ENCODE measurements at places on chromosomes 7 and 10. TPM values are rescaled to one million over a fixed set of nuclear protein-coding genes. Genes with fewer than 3 reads are reported as not detected.

Gene ATRNL1
- total RNA-seq, result 1.2 TPM

Gene LARP4B
- total RNA-seq, result 98.2 TPM

GRCh38 chr10:131772441-131772840, 128.4 kb upstream of the PPP2R2D start:
- no peaks in the 10 kb centered on the region for H3K36me3 ChIP-seq
- DNase-seq, result no peak
- H3K27me3 ChIP-seq, result peaks cover 4% of the 10 kb centered on the region
- no peaks in the 10 kb centered on the region for H3K4me1 ChIP-seq
- no peak overlapping the region for H3K4me3 ChIP-seq

Gene LRRC17
- 0.34 TPM for total RNA-seq

DNA sequence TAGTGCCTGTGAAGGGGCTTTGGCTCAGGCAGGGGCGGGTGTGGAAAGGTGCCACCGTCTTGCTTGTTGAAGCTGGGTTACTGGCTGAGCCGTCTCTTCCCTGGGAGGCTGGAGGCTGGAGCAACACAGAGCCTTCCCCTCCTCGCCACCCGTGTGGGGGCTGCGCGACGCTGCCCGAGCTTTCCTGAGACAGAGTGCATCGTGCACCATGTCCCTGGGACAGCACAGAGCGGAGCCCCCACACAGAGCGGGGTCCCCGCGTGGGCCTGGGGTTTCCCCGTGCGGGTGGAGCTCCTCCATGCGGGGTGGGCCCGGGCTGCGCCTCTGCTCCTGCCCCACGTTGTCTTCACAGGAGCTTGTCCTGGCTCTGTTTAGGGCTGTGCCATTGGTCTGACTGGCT, 69.9 kb downstream of the INPP5A start:
- H3K36me3 ChIP-seq, result peaks cover 19% of the 10 kb centered on the region
- H3K4me1 ChIP-seq, result peaks cover 23% of the 10 kb centered on the region
- no peak overlapping the region for H3K27ac ChIP-seq

Gene FXYD4
- total RNA-seq, result not detected

DNA sequence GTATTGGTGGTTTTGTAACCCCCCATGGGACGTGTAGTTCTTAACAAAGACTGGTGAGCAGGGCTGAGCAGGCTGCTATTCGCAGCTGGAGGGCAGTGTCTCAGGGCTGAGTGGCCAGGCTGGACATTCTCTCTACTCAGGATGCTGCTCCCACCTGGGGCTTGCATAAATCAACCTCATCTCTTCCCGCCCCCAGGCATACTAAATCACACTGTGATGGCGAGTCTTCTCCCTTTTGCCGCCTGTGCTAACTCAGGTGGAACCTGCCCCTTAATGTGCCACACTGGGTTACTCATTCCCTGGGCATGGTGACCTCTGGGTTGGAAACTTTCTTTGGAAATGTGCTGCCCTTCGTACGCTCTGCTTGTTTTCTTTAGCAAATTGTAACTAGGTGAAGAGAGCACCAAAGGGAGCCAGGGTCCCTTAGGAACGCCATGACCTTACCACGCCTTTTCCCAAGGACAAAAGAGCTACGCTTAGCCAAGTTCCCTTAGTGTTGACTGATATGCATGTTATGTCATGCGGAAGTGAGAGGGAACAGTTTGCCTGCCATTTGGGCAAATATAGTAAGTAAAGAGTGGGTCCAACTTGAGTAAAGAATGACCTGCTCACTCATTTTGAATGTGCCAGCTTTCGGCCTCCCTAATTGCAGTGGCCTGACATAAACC, 40.4 kb upstream of the COBL start:
- no peak overlapping the region for H3K27ac ChIP-seq
- no peaks in the 10 kb centered on the region for H3K27me3 ChIP-seq
- no peak for DNase-seq
- no peaks in the 10 kb centered on the region for H3K4me1 ChIP-seq

DNA sequence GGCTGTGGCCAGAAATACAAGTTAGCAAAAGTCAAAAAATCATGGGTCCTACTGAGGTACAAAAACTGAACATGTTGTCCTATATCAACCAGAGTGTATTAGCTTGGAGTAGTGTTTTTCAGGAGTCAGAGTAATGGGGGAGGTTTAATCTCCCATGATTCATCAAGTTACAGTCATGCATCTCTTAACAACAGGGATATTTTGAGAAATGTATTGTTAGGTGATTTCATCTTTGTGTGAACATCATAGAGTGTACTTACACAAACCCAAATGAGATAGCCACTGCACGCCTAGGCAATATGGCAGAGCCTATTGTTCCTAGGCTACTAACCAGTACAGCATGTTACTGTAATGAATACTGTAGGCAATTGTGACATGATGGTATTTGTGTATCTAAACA, 14.9 kb upstream of the TES start:
- no peak for DNase-seq
- no peaks in the 10 kb centered on the region for H3K4me1 ChIP-seq
- H3K4me3 ChIP-seq, result no peak overlapping the region

GRCh38 chr10:48215486-48216203, 58.9 kb downstream of the FRMPD2 start:
- H3K27me3 ChIP-seq, result peaks cover 10% of the 10 kb centered on the region
- no peak for DNase-seq
- H3K27ac ChIP-seq, result no peak overlapping the region
- no peak overlapping the region for H3K4me3 ChIP-seq
- H3K4me1 ChIP-seq, result no peaks in the 10 kb centered on the region
- H3K36me3 ChIP-seq, result no peaks in the 10 kb centered on the region

GRCh38 chr7:120060281-120060680, 212.7 kb upstream of the KCND2 start:
- H3K36me3 ChIP-seq, result no peaks in the 10 kb centered on the region
- H3K4me1 ChIP-seq, result no peaks in the 10 kb centered on the region
- no peak for DNase-seq
- no peaks in the 10 kb centered on the region for H3K27me3 ChIP-seq
- no peak overlapping the region for H3K27ac ChIP-seq

DNA sequence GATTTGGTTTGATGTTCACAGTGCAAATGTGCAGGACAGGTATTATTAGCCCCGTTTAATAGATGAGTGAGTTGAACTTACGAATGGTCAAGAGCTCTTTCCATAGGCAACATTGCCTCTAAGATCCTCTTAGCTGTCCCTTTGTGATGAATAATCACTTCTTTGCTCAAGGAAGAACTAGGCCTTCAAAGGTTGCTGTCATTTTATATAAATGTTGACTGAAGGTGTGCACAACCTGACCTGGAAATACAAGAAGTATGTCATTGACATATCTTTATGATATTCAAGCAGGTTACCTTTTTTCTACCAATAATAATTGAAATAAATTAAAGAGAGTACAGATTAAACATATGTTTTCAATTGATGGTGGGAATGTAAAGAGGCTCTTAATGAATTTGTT, 48.5 kb upstream of the GLCCI1 start:
- DNase-seq, result no peak
- H3K4me3 ChIP-seq, result peak overlapping the region; percentile 69
- peak overlapping the region; percentile 91 for H3K27ac ChIP-seq
- H3K4me1 ChIP-seq, result peaks cover 62% of the 10 kb centered on the region

GRCh38 chr10:126945351-126946030, 40.3 kb downstream of the DOCK1 start:
- H3K27ac ChIP-seq, result no peak overlapping the region
- no peaks in the 10 kb centered on the region for H3K4me1 ChIP-seq
- no peak overlapping the region for H3K4me3 ChIP-seq
- no peaks in the 10 kb centered on the region for H3K27me3 ChIP-seq
- no peak for DNase-seq

GRCh38 chr10:14873090-14873760, 5.4 kb upstream of the SUV39H2 start:
- peaks cover 15% of the 10 kb centered on the region for H3K4me1 ChIP-seq
- DNase-seq, result no peak
- no peaks in the 10 kb centered on the region for H3K27me3 ChIP-seq
- H3K4me3 ChIP-seq, result no peak overlapping the region

GRCh38 chr7:70719125-70719524, 412.8 kb upstream of the GALNT17 start:
- H3K27ac ChIP-seq, result no peak overlapping the region
- DNase-seq, result no peak
- peaks cover 20% of the 10 kb centered on the region for H3K4me1 ChIP-seq
- no peaks in the 10 kb centered on the region for H3K27me3 ChIP-seq
- H3K36me3 ChIP-seq, result no peaks in the 10 kb centered on the region
- no peak overlapping the region for H3K4me3 ChIP-seq

GRCh38 chr7:135748770-135749169, at the start of gene FAM180A:
Gene FAM180A, minus strand, starts transcription at chr7:135748813. Its CDS starts 233 bp downstream, at chr7:135748580.
- peaks cover 10% of the 10 kb centered on the region for H3K27me3 ChIP-seq
- DNase-seq, result no peak
- H3K27ac ChIP-seq, result no peak within 1 kb of the TSS
- H3K36me3 ChIP-seq, result no peaks in the 10 kb centered on the region

Gene EEPD1
- 0.59 TPM for total RNA-seq

DNA sequence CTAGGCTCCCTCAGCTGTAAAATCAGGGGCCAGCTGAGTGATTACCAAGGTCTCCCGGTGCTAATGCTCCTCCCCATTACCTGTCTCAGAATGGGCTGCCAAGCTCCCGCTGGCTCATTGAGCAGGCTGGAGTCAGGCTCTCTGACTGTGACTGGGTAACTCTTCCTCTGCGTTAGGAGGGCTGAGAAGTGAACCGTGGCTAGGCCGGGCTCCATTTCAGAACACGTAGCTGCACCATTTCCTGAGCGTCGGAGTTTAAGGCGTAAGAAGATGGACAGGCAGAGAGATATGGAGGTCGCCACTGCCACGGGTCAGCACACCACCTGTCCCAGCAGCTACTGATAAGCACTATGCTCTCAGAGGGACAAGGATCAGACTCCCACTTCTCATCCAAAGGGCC, 250.3 kb downstream of the TCERG1L start:
- no peak for DNase-seq
- H3K27ac ChIP-seq, result no peak overlapping the region
- H3K36me3 ChIP-seq, result no peaks in the 10 kb centered on the region
- H3K4me1 ChIP-seq, result no peaks in the 10 kb centered on the region
- H3K27me3 ChIP-seq, result no peaks in the 10 kb centered on the region
- no peak overlapping the region for H3K4me3 ChIP-seq

Gene FAM25A
- not detected for total RNA-seq

- no peaks in the 10 kb centered on the region for H3K27me3 ChIP-seq
- H3K4me3 ChIP-seq, result no peak overlapping the region
- no peaks in the 10 kb centered on the region for H3K4me1 ChIP-seq
Observed at GRCh38 chr10:117892681-117893220, 154.0 kb downstream of the RAB11FIP2 start.

GRCh38 chr10:91528080-91528479, 104.8 kb downstream of the PPP1R3C start:
- H3K27ac ChIP-seq, result no peak overlapping the region
- no peaks in the 10 kb centered on the region for H3K4me1 ChIP-seq
- no peak overlapping the region for H3K4me3 ChIP-seq
- peaks cover 15% of the 10 kb centered on the region for H3K27me3 ChIP-seq
- H3K36me3 ChIP-seq, result no peaks in the 10 kb centered on the region
- no peak for DNase-seq

DNA sequence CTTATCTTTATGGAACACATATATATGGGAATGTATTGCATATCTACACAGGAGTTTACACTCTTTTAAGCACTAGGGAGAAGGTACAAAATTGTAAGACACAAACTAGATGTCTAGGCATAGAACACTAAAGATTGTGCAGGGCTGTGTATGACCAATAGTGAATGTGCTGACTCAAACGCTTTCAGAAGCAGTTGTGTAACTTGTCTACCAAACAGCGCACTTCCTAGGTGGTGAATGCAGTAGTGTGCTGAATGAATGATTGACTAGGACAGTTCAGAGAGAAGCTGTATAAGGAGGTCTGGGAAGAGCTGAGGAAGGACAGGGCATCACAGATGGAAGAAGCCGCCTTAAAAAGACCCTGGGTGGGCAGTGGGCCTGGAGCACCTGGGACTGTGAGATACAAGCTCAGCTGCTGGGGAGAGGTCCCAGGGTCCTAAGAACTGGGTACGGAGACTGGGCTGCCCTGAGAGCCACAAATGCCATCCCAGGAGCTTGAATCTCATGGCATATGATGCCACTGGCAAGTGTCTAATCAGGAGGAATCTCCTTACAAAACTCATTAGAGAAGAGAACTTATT, 14.2 kb downstream of the CLRN3 start:
- DNase-seq, result no peak
- no peak overlapping the region for H3K4me3 ChIP-seq
- no peaks in the 10 kb centered on the region for H3K27me3 ChIP-seq
- no peak overlapping the region for H3K27ac ChIP-seq
- peaks cover 18% of the 10 kb centered on the region for H3K4me1 ChIP-seq
- H3K36me3 ChIP-seq, result no peaks in the 10 kb centered on the region

Gene ADD3
- total RNA-seq, result 85.8 TPM

Gene KCNIP2
- total RNA-seq, result 7.1 TPM

Gene CPN1
- not detected for total RNA-seq

- H3K27ac ChIP-seq, result no peak within 1 kb of the TSS
- H3K36me3 ChIP-seq, result no peaks in the 10 kb centered on the region
- peak; percentile 15 for DNase-seq
- peaks cover 62% of the 10 kb centered on the region for H3K27me3 ChIP-seq
- peaks cover 8% of the 10 kb centered on the region for H3K4me1 ChIP-seq
Observed at GRCh38 chr10:103276896-103277712, at the start of gene INA. Gene INA, plus strand, starts transcription at chr10:103277138. Its CDS starts 74 bp downstream, at chr10:103277212.

DNA sequence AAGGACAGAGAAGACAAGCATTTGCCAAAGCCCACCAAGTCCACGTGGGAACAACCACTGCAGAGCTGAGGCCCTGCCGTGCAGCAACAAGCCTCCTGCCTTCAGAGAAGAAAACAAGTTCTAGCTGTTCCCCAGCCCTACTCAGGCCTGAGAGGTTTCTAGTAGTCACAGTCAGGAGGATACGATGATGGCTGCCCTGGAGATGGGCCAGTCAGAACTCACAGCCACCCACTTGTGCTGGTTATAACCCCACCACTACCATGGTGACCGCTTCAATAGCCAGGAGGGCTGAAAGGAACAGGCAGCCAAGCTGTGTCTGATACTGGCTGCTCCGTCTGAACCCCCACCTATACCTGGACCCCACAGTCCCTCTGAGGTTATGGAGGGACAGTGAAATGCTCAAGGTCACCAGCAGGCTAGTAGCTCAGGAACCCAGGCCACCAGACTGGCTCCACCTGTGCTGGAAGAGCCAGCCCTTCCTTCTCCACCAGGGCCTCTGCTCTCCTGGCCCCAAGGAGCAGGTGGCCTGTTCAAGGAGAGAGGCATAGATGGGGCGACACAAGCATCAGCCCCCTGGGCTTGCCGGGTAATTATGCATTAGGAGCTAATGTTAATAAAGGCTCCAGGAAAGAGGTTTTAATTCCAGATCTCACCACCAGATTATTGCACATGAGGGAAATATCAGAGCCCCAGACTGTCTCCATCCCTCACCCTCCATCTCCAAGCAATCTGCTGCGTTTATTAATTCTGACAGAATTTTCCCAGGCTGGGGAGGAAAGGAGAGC, 125.8 kb upstream of the PCBD1 start:
- H3K4me1 ChIP-seq, result no peaks in the 10 kb centered on the region
- peaks cover 11% of the 10 kb centered on the region for H3K27me3 ChIP-seq
- no peaks in the 10 kb centered on the region for H3K36me3 ChIP-seq
- H3K4me3 ChIP-seq, result no peak overlapping the region

Gene TMEM196
- total RNA-seq, result not detected

GRCh38 chr7:117319181-117319580, 3.7 kb downstream of the WNT2 start:
- H3K4me3 ChIP-seq, result no peak overlapping the region
- H3K4me1 ChIP-seq, result no peaks in the 10 kb centered on the region
- DNase-seq, result no peak

GRCh38 chr10:24256619-24257107, 47.7 kb downstream of the KIAA1217 start:
- H3K36me3 ChIP-seq, result no peaks in the 10 kb centered on the region
- H3K4me1 ChIP-seq, result no peaks in the 10 kb centered on the region
- no peak for DNase-seq
- H3K4me3 ChIP-seq, result no peak overlapping the region
- no peak overlapping the region for H3K27ac ChIP-seq
- H3K27me3 ChIP-seq, result no peaks in the 10 kb centered on the region

GRCh38 chr7:18590744-18591340, 95.3 kb downstream of the HDAC9 start:
- no peak overlapping the region for H3K4me3 ChIP-seq
- H3K27ac ChIP-seq, result peak overlapping the region; percentile 78
- H3K27me3 ChIP-seq, result no peaks in the 10 kb centered on the region
- H3K4me1 ChIP-seq, result peaks cover 30% of the 10 kb centered on the region
- peaks cover 53% of the 10 kb centered on the region for H3K36me3 ChIP-seq
